Stimulated activated CD8-positive, alpha-beta memory T cell treated with anti-CD3 and anti-CD28 coated beads, Interleukin-4, amount 100 ng/mL, for 1 hour (primary cell): ENCODE measurements at places on chromosomes 6 and 20.

- no peak for DNase-seq
Measured at GRCh38 chr20:25013478-25014380, 21.2 kb upstream of the APMAP start.

GRCh38 chr6:159461998-159462397 lies 231.0 kb downstream of the SOD2 start:
- DNase-seq = no peak

DNA sequence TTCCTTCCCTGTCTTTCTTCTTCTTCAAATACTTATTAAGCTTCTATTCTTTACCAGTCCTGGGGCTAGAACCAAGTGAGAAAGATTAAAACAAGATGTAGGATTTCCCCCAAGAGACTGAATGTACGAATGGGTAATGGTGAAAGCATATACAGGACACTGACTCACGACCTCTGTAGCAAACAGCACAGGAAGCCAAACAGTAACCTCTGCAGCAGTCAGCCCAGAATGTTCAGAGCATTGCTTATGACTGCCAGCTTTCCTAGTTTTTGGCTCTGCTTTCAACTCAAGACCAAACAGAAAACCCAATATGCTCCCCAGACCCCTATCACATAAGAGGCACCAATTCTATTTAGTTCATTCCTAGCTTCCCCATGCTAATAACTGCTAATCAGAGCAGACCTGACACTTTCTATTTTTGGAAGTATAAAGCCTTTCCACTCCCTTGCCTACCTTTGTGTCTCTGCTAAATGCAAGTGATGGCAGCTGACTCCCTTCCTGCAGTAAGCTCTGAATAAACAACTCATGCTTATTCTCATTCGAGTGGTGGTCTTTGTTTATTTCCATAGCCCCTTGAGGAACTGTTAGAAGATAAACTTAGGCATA lies 690.6 kb downstream of the EPM2A start:
- DNase-seq = no peak

GRCh38 chr20:33859157-33859695 lies 48.1 kb downstream of the CHMP4B start:
- DNase-seq = no peak

- peak; percentile 64 for DNase-seq
Measured at GRCh38 chr20:50460608-50461267, 49.4 kb upstream of the PTPN1 start.

DNA sequence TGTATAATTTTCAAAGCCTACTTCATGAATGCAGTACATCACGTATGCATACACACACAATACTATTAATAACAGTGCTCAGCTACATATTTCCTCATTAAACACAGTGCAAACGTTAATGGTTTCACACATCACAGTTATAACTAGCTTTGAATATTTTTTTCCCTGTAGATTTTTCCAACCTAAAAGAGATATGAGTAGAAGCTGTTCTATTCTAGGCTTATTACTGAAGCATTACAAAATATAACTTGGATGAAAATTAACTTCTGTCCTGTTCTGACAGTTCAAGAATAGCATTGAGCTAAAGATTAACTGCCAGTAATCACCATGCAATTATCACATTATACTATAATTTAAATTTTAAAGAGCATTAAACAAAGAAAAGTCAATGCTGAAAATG lies 6.2 kb downstream of the LMBRD1 start:
- DNase-seq = no peak

DNA sequence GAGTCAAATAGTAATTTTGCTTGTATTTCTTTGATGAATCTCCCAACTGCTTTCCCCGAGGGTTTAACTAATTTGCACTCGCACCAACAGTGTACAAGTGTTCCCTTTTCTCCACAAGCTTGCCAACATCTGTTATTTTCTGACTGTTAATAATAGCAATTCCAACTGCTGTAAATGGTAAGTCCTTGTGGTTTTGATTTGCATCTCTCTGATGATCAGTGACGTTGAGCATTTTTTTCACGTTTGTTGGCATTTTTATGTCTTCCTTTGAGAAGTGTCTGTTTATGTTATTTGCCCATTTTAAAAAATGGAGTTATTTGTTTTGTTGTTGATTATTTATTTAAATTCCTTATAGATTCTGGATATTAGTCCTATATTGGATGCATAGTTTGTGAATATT lies 399.8 kb upstream of the MAN1A1 start:
- DNase-seq = no peak

DNA sequence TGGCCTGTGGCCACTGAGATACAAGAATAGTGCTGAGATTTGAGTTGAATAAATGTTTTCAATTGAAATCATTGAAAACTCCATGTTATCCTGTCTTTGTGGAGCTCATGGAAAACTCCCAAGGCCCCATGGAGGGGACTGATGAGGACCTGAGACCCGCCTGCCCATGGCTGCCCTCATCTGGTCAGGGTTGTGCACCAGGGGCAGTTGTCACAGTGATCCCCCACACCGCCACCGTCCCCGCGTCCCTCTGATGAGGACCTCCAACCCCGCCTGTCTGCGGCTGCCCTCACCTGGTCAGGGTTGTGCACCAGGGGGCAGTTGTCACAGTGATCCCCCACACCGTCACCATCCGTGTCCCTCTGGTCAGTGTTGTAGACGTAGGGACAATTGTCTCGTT lies 27.8 kb downstream of the THBS2 start:
- DNase-seq = no peak

DNA sequence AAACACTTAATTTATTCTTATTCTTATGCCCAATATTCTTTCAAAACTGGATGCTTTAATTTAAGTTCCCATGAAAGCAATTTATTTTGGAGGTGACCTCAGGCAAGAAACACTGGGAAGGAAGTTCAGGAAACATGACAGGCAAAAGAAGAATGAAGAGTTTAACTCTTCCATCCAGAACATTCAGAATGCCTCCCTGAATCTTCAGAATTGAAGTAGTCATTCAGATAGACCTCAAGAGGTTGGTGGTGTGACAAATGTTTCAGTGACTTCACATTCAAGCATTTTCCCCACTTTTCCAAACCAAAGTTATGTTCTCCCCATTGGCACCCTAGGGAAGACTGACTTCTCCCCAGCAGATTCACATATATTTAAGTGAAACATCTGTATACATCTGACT lies 110.5 kb downstream of the HAO1 start:
- no peak for DNase-seq

GRCh38 chr20:57714409-57715267 lies 4.8 kb upstream of the PMEPA1 start:
- no peak for DNase-seq

- no peak for DNase-seq
Measured at GRCh38 chr6:5302220-5302946, 41.1 kb downstream of the FARS2 start.

DNA sequence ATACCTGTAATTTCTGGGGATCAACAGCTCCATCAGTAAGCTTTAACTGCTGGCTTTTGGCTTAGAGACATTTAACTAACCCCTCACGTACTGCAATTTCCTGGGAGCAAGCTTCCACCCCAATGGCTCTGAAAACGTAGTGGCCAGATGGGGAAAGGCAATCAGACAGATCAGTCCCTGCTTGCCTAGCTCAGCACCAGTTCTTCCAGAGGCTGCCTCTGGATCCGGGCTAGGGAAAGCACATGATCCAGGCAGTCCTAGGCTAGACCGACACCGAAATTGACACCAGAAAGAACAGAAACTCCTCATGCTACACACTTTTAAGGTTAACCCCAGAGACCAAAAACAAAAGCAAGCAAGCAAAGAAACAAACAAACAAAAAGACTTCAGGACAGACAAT lies 13.3 kb downstream of the PREP start:
- no peak for DNase-seq

DNA sequence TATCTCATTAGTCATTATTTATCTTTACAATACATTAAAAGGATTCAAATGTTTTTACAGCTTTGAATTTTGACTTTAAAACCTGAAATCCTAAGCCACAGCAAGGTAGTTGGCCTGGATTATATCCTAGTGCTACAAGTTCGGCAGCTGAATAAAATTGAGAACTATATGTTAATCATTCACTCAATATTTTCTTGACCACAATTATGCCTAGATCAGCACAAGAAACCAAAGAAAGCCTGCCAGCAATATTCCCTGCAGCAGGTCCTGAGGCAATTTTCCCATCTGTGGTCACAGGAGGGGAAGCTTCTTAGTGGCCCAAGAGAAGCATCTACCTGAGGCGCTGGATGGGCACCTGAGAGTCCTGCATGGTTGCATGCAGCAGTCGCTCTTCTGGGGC lies 183.5 kb downstream of the GMDS start:
- DNase-seq = no peak

DNA sequence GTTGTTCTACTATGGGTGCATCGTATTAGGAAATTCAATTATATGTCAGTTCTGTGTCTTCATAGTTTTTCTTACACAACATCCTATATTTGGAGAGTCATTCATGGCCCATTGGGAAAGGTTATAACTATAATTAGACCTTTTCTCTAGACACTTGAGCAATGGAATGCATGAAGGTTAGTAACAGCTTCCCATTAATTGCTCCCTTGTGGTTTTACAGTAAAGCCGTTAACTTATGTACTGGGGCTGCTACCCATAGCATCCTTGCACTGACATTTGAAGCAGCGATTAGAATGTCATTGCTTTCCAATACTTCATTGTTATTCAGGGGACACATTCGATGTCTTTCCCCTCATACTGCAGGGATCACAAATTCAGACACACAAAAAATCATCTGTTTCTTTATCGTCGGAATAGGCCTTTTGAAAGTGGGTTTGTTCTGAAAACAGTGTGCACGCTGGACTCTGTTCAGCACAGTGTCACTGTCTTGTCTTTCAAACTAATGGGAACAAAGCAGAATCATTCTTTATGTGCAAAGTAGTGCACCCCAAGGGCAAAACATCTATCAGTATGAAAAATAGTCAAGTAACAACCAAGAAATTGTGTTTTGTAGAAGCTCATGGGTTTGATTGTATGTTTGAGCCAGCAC lies 634.3 kb upstream of the MAP3K7 start:
- DNase-seq = no peak

DNA sequence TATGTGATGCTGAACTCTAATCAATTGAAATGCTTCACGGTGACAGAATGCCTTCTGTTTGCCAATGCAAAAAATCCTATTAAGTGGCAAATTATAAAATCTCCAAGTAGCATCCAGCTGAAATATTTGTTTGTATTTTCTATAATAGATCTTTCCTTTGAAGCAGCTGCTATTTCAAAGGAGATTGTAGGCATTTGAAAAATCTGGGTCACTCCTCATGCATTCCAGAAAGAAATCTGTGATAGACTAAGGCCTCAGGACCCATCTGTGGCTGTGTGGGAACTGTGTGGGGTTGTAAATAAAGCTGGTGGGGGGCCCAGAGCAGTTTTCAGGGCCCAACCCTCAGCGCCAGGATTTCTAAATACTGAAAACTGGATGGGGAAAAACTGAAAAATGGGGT lies 216.9 kb upstream of the ARG1 start:
- DNase-seq = no peak

DNA sequence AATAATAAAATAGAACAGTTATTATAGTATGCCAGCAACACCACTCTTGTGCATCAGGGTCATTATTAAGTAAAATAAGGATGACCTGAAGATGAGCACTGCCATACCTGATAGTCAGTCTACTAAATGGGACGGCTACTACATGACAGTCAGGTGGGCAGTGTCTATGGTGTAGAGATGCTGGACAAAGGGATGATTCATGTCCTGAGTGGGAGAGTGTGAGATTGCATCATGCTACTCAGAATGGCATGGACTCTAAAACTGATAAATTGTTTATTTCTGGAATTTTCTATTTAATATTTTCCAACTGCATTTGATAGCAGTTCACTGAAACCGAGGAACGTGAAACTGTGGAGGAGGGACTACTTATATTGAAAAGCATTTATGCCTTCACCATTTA lies 38.8 kb downstream of the SNX9 start:
- DNase-seq = no peak

GRCh38 chr6:63543001-63543400 lies 29.3 kb upstream of the LOC128125822 start:
- DNase-seq = no peak

DNA sequence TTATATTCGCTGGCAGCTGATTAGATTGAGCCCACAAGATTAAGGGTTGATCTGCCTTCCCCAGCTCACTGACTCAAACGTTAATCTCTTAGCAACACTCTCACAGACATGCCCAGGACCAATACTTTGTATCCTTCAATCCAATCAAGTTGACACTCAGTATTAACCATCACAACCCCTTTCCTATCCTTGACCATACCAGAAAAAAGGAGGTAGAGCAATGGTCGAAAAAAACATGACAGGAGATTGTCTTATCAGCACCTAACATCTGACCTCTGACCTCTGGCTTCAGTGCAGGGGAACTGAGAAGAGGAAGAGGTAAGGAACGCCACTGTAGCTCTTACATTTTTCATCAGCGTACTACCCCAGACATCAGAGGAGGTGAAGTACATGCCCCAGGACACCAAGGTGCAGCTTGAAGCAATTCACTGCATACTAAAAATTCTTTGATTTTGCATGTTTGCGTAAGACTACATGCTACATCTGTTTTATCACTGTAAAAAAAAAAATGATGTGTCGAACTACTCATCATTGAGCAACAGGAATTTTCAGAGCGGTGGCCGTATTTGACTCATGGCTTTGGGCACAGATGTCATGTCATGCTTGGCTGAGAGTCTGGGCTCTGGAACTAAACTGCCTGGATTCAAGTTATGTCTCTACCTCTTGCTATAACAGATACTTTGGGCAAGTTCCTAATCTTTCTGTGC lies 188.0 kb upstream of the TAB2 start:
- no peak for DNase-seq

- no peak for DNase-seq
Measured at GRCh38 chr6:4164456-4164855, 29.1 kb upstream of the ECI2 start.

DNA sequence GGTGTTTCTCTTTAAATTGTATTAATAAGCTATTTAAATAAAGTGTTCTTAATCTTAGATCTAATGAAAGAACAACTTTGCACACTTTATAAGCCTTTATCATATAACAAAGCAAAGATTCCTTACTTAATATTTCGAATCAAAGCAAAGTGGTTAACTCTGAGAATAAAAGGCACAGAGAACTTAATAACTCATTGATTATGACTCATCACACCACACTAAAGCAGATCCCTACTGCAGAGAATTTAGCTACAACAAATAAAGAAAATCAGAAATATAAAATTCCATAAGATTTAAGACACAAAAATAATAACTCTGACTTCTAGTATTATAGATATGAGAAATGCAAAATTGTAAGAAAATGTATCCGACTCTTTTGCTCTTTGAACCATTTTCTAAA lies 135.6 kb upstream of the RUNX2 start:
- no peak for DNase-seq
